ENCODE measurements at places on chromosomes 5 and 9. TPM values are rescaled to one million over a fixed set of nuclear protein-coding genes. Genes with fewer than 3 reads are reported as not detected.

Gene KCNN2
- 15.0 TPM for total RNA-seq

Gene PCDHB9
- total RNA-seq = 6.6 TPM

Gene CLIC3
- total RNA-seq = not detected

Gene NEUROG1
- 0.49 TPM for total RNA-seq

Gene TAF9
- 56.1 TPM for total RNA-seq

Gene SPATA31C1
- total RNA-seq = not detected

Gene ZDHHC11B
- total RNA-seq = 3.9 TPM

Gene NIPSNAP3A
- 49.7 TPM for total RNA-seq

Gene KLHL3
- 7.1 TPM for total RNA-seq

Gene MFAP3
- total RNA-seq = 134 TPM

Gene CCDC192
- total RNA-seq = 0.25 TPM

Gene UBTD2
- total RNA-seq = 57.0 TPM

Gene LRRC19
- total RNA-seq = under 0.01 TPM

Gene ADAMTS16
- total RNA-seq = 1.5 TPM

Gene IL13
- total RNA-seq = not detected

Gene AGTPBP1
- 255 TPM for total RNA-seq

Gene SLC45A2
- 0.49 TPM for total RNA-seq

Gene SNCAIP
- 41.1 TPM for total RNA-seq

Gene IFNK
- not detected for total RNA-seq

Gene PIGO
- total RNA-seq = 8.1 TPM

Gene FYB1
- total RNA-seq = 1.5 TPM

Gene BTNL3
- total RNA-seq = not detected

Gene ACOT12
- total RNA-seq = 0.98 TPM

Gene NUP214
- 14.8 TPM for total RNA-seq

Gene MLLT3
- total RNA-seq = 95.4 TPM

Gene FUT7
- total RNA-seq = not detected

Gene CDKN2B
- total RNA-seq = 0.25 TPM

Gene CDC20B
- 0.25 TPM for total RNA-seq

Gene TOR4A
- total RNA-seq = 0.49 TPM

Gene PCDHA1
- 6.6 TPM for total RNA-seq

Gene PCDHGB7
- total RNA-seq = 14.8 TPM

Gene ZNF454
- 15.0 TPM for total RNA-seq

Data from temporal lobe (tissue), 4 donors.